ENCODE measurements at places on chromosomes 7 and 10. TPM values are rescaled to one million over a fixed set of nuclear protein-coding genes. Genes with fewer than 3 reads are reported as not detected.

UPK3BL2 gene
- 0.45 TPM for total RNA-seq

DNAJB6 gene
- 135 TPM for total RNA-seq

DOCK1 gene
- 21.0 TPM for total RNA-seq

GPNMB gene
- 13.8 TPM for total RNA-seq
